ENCODE measurements at places on chromosomes 7 and 10. TPM values are rescaled to one million over a fixed set of nuclear protein-coding genes. Genes with fewer than 3 reads are reported as not detected.

- DNase-seq, result no peak
Measured at GRCh38 chr7:138248609-138249008, 172.3 kb downstream of the AKR1D1 start.

GRCh38 chr7:32072397-32072796 is 2.2 kb upstream of the PDE1C start:
- no peak for DNase-seq

GRCh38 chr7:134731616-134732015 is 47.8 kb upstream of the CALD1 start:
- no peak for DNase-seq

DNA sequence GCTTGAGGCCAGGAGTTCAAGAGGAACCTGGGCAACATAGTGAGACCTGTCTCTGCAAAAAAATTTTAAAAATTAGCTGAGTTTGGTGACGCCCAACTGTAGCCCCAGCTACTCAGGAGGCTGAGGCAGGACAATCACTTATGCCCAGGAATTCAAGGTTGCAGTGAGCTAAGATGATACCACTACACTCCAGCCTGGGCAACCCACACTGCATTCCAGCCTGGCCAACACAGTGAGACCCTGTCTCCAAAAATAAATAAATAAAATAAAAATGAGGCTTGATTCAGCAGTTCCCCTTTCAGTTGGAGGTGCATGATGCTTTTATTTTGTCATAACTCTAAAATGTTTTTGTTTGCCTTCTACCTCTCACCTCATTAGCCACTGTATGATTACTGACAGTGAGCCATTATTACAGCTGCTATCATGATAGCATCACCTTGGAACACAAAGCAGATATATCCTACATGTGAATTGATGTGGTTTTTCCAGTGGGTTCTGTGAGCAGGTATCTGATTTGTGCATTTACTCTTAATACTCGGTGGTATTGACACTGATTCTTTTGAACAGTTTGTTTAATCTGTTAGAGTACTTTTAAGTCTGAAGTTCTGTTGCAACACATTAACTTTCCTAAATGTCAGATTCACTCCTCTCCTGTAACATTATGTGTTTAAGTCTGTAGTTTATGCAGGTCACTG is 49.1 kb downstream of the ARID5B start:
- no peak for DNase-seq

- peak; percentile 17 for DNase-seq
Measured at GRCh38 chr7:129222064-129222463, 2.8 kb upstream of the AHCYL2 start.

- DNase-seq, result peak; percentile 72
Measured at GRCh38 chr10:91190388-91190870, 30.0 kb upstream of the PCGF5 start.

AASS gene
- 53.9 TPM for total RNA-seq
